ENCODE measurements at places on chromosomes 3 and 15. TPM values are rescaled to one million over a fixed set of nuclear protein-coding genes. Genes with fewer than 3 reads are reported as not detected.

DNA sequence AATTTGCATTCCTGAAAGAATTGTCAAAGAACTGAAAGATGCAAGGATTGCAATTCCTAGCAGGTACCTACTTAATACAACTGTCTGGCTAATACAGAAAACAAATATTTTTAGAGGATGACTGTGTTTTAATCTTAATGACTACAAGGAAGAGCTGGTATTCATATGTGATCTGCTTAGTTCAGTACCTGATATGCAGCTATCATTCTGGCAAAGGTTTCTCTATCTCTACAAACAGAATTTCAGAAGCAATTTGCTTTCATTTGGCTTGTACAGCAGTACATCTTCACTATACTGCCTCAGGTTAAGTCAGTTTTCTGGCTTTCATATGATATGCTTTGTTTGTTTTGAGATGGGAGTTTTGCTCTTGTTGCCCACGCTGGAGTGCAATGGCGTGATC, 51.3 kb downstream of the TBL1XR1 start:
- H3K4me1 ChIP-seq = peaks cover 43% of the 10 kb centered on the region
- H3K4me3 ChIP-seq = no peak overlapping the region
- H3K36me3 ChIP-seq = 0 out of 2 replicates have a peak, but pooled peaks cover 1% of the 10 kb centered on the region
- DNase-seq = no peak
- H3K27me3 ChIP-seq = no peaks in the 10 kb centered on the region

- H3K4me1 ChIP-seq = 0 out of 2 replicates have a peak, but pooled peaks cover 4% of the 10 kb centered on the region
- no peak for DNase-seq
Observed at GRCh38 chr3:186209810-186210752, 101.2 kb upstream of the ETV5 start.

DNA sequence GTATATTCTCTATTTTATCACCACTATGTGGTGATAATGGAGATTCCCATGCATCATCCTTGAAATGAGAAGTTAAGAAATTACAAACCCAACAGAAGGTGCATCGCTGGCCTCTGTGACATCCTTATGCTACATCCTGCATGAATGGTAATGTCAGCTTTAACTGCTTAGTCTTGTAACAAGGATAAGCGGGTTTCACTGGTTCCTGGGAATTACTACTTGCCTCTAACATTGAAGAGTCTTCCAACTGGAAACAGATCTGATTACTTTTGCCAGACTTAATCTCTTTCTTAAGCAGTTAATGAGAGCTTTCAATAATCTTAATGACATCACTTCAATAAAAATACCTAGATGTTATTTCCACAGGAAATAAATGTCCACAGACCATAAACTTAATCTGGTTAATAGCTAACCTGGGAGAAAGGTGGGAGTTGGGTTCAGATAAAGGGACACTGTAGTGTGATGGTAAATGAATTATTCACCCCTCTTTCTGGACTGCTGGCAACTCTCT, 44.0 kb downstream of the FMN1 start:
- no peak overlapping the region for H3K4me3 ChIP-seq
- peaks cover 11% of the 10 kb centered on the region for H3K4me1 ChIP-seq
- no peak for DNase-seq
- no peaks in the 10 kb centered on the region for H3K27me3 ChIP-seq

GRCh38 chr3:126107957-126108675, 24.2 kb upstream of the SLC41A3 start:
- H3K27ac ChIP-seq = no peak overlapping the region
- H3K27me3 ChIP-seq = no peaks in the 10 kb centered on the region
- H3K4me1 ChIP-seq = no peaks in the 10 kb centered on the region

- H3K4me3 ChIP-seq = no peak overlapping the region
- no peaks in the 10 kb centered on the region for H3K36me3 ChIP-seq
- no peak overlapping the region for H3K27ac ChIP-seq
- H3K4me1 ChIP-seq = no peaks in the 10 kb centered on the region
- no peaks in the 10 kb centered on the region for H3K27me3 ChIP-seq
Observed at GRCh38 chr3:152151216-152151876, 117.4 kb upstream of the MBNL1 start.

DNA sequence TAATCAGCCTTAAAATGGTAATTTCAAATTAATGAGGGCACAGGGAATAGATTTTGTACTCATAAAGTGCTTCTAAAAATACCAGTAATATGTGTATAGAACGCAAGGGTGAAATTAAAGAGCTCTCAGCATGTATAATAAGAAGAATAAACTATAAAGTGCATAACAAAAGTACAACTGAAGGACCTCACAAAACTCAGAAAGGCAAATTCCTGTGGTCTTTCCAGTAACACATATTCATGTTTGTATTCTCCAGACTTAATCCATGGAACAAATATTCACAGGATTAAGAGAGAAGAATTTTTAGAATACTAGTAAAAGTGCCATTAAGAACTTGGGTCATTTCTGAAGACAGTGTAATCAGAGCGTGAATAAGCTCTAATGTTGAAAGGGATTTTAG, 646.3 kb downstream of the CADM2 start:
- no peak for DNase-seq
- H3K27ac ChIP-seq = no peak overlapping the region
- H3K4me1 ChIP-seq = no peaks in the 10 kb centered on the region
- H3K4me3 ChIP-seq = no peak overlapping the region
- no peaks in the 10 kb centered on the region for H3K36me3 ChIP-seq

DNA sequence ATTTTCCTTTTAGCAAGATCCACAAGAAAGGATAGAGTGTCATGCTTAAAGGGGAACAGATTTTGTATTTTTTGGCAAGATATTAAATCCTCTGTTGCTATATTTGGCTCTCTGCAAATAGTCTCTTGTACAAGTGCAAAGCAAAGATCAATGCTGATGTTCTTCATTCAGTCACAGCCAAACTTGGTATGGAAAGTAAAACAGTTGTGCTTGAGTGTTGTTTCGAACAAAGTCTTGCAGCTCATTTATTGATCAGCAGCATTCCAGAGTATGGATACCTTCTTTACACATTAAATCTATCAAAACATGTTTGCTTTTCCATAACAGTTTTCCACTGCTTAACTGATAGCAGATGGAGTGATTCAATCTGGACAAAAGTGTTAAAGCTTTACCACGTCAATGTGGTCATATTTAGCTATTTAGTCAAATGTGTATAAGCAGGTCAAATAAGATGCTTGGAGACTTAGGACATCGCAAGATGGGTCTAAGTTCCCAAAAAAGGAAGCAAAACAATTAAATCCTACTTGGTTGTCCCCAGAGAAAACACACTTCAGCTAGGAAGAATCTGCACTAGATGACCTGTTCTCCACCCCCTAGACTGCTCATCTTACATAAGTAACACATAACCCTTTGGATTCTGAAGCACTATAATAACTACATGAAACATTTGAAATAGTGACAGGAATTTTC, 52.4 kb downstream of the VGLL3 start:
- H3K4me1 ChIP-seq = no peaks in the 10 kb centered on the region
- no peak overlapping the region for H3K27ac ChIP-seq
- no peak overlapping the region for H3K4me3 ChIP-seq
- no peaks in the 10 kb centered on the region for H3K36me3 ChIP-seq

Gene ACAN
- total RNA-seq = not detected

DNA sequence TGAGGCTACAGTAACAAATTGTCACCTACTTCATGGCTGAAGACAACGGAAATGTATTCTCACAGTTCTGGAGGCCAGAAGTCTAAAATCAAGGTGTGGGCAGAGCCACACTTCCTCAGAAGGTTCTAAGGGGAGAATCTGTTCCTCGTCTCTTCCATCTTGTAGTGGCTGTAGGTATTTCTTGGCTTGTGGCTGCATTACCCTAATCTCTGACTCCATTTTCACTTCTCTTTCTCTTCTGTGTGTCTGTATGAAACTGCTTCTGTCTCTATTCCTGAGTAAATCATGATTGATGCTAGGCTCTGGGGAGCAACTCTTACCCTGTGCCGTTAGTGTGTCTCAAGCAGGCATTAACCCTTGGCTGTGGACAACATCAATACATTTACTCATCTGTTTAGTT, 164.7 kb downstream of the SQOR start:
- no peak overlapping the region for H3K27ac ChIP-seq
- H3K36me3 ChIP-seq = no peaks in the 10 kb centered on the region
- DNase-seq = no peak

Gene NR2F2
- 134 TPM for total RNA-seq

DNA sequence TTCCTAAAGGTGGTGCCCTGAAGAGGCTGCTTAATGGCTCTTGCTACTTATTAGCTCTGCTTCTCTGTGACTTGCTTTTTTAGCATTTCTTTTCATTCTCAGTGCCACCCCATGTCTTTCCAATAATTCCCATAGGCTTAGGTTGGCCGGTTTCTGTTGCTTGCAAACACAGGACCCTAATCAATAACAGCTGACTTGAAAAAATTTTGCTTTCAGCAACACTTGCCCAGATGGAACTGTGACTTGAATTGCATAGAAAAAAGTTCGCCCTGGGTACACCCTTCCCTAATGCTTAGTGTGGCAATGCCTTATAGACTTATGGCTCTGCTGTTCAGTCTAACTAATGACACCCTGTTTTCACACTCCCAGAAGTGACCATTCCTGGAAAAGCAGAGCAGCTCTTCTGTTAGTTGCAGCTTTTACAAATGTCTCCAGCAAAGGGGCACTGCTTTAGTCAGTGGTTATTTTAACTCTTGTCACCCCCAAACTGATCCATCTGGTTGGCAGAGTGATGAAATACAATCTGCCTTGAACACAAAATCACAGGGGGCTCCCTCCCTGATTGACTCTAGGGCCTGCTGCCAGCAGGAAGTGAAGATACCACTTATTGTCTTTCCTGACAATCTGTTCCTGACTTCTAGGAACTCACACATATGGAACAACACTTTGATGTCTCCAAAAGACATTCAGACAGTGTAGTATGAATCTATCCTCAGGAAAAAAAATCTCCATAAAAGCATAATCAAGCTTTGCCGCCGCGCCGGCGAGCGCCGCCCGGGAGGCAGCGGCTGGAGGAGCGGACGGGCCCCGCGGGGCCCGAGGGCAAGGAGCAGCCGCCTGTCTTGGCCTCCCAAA, 9.7 kb upstream of the SLMAP start:
- H3K27me3 ChIP-seq = no peaks in the 10 kb centered on the region
- DNase-seq = no peak
- H3K27ac ChIP-seq = no peak overlapping the region
- no peaks in the 10 kb centered on the region for H3K36me3 ChIP-seq
- H3K4me3 ChIP-seq = no peak overlapping the region
- H3K4me1 ChIP-seq = no peaks in the 10 kb centered on the region

DNA sequence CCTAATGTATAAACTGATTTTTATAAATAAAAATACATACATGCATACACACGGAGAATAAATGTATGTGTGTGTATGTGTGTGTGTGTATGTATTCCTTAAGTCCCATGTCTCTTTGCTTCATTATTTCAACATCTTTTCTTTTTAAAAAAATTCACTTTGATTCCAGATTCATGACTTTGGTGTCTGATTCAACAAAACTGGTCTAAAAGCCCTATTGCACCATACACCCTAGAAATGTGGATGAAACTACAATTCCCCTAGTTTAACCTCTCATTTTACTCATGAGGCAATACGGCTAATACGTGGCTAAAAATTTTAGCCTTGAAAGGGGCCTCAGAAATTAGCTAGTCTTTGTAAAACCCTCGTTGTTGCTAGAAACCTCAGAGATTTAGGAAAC, 228.1 kb downstream of the ADAMTS9 start:
- H3K27ac ChIP-seq = no peak overlapping the region
- H3K4me1 ChIP-seq = peaks cover 7% of the 10 kb centered on the region
- no peaks in the 10 kb centered on the region for H3K36me3 ChIP-seq
- no peak for DNase-seq
- no peaks in the 10 kb centered on the region for H3K27me3 ChIP-seq

- DNase-seq = no peak
- H3K36me3 ChIP-seq = no peaks in the 10 kb centered on the region
- H3K4me3 ChIP-seq = no peak overlapping the region
- H3K4me1 ChIP-seq = no peaks in the 10 kb centered on the region
Observed at GRCh38 chr3:117144853-117145252, 435.3 kb downstream of the TUSC7 start.

Gene COX5A
- total RNA-seq = 318 TPM

Gene DCBLD2
- 58.5 TPM for total RNA-seq

Gene CD200R1
- 0.11 TPM for total RNA-seq

GRCh38 chr3:13136426-13136825, 63.2 kb upstream of the IQSEC1 start:
- H3K4me1 ChIP-seq = no peaks in the 10 kb centered on the region
- H3K4me3 ChIP-seq = no peak overlapping the region
- H3K36me3 ChIP-seq = no peaks in the 10 kb centered on the region
- no peaks in the 10 kb centered on the region for H3K27me3 ChIP-seq

- no peaks in the 10 kb centered on the region for H3K27me3 ChIP-seq
- no peak overlapping the region for H3K4me3 ChIP-seq
- no peak for DNase-seq
Observed at GRCh38 chr3:174581558-174581957, 277.6 kb upstream of the NAALADL2 start.

Gene NPTN
- 124 TPM for total RNA-seq

DNA sequence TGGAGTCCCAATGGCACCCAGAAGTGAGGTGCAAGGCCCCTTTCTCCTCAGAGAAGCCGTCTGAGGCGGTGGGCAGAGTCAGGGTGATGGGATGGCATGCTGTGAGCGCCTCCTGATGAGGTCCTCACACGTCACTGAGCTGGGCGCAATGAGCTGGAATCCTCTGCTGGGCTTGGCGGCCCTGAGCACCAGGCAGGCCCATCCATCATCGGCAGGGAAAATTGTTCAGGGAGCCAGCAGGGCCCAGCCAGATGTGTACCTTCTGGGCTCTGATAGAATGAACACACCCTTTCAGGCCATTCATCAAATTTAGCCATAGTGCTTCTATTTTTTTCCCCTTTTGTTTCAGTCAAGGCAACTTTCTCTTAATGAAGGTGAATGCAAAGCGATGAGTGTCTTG, 43.7 kb downstream of the FAM3D start:
- no peak for DNase-seq
- no peaks in the 10 kb centered on the region for H3K27me3 ChIP-seq
- H3K4me3 ChIP-seq = no peak overlapping the region
- H3K4me1 ChIP-seq = no peaks in the 10 kb centered on the region
- H3K27ac ChIP-seq = no peak overlapping the region
- H3K36me3 ChIP-seq = no peaks in the 10 kb centered on the region

- no peak overlapping the region for H3K27ac ChIP-seq
- DNase-seq = no peak
- no peak overlapping the region for H3K4me3 ChIP-seq
- no peaks in the 10 kb centered on the region for H3K36me3 ChIP-seq
Observed at GRCh38 chr3:127770671-127771355, 51.5 kb downstream of the MGLL start.

Gene RHOV
- 3.2 TPM for total RNA-seq

- no peak overlapping the region for H3K27ac ChIP-seq
- no peak for DNase-seq
- no peak overlapping the region for H3K4me3 ChIP-seq
- no peaks in the 10 kb centered on the region for H3K36me3 ChIP-seq
- peaks cover 13% of the 10 kb centered on the region for H3K4me1 ChIP-seq
Observed at GRCh38 chr15:98713585-98714001, 65.3 kb downstream of the IGF1R start.

GRCh38 chr3:23501201-23501802, 298.2 kb downstream of the UBE2E2 start:
- no peaks in the 10 kb centered on the region for H3K27me3 ChIP-seq
- H3K27ac ChIP-seq = no peak overlapping the region
- DNase-seq = no peak
- no peaks in the 10 kb centered on the region for H3K36me3 ChIP-seq
- H3K4me1 ChIP-seq = no peaks in the 10 kb centered on the region

Gene SPRED1
- total RNA-seq = 10.4 TPM

Gene RSRC1
- total RNA-seq = 34.6 TPM
